Psoas muscle (tissue), 8 donors: ENCODE measurements at places on chromosomes 16 and 17. TPM values are rescaled to one million over a fixed set of nuclear protein-coding genes. Genes with fewer than 3 reads are reported as not detected.

OR3A3 gene
- not detected for total RNA-seq

LYZL6 gene
- not detected for total RNA-seq

KRTAP4-3 gene
- total RNA-seq, result not detected

ABCA3 gene
- total RNA-seq, result 9.0 TPM

HOXB3 gene
- total RNA-seq, result 1.6 TPM

KRT31 gene
- total RNA-seq, result 0.38 TPM

RAD51D gene
- 4.0 TPM for total RNA-seq

GALR2 gene
- total RNA-seq, result not detected

VTN gene
- total RNA-seq, result 1.2 TPM

STH gene
- 2.0 TPM for total RNA-seq

KRTAP4-5 gene
- not detected for total RNA-seq

CCL18 gene
- 0.59 TPM for total RNA-seq

FBXL19 gene
- 3.4 TPM for total RNA-seq

SCGB1C2 gene
- total RNA-seq, result not detected

ALDH3A1 gene
- 6.5 TPM for total RNA-seq

RCVRN gene
- not detected for total RNA-seq

EPOP gene
- 0.50 TPM for total RNA-seq

P2RX5 gene
- 76.7 TPM for total RNA-seq

GPR179 gene
- 0.42 TPM for total RNA-seq

ASPA gene
- total RNA-seq, result 4.8 TPM

CX3CL1 gene
- total RNA-seq, result 10.9 TPM

PRRT2 gene
- 0.22 TPM for total RNA-seq

HBQ1 gene
- total RNA-seq, result not detected

CCL8 gene
- total RNA-seq, result 0.42 TPM

ZNF771 gene
- 10.2 TPM for total RNA-seq

ATMIN gene
- total RNA-seq, result 26.5 TPM

TEX14 gene
- total RNA-seq, result 0.13 TPM

TPSAB1 gene
- 8.9 TPM for total RNA-seq

TERB1 gene
- not detected for total RNA-seq

EXOC3L1 gene
- 1.2 TPM for total RNA-seq

PNMT gene
- 5.9 TPM for total RNA-seq

CES5A gene
- not detected for total RNA-seq

DNAH17 gene
- total RNA-seq, result 0.17 TPM

HEATR9 gene
- total RNA-seq, result not detected

BLTP2 gene
- total RNA-seq, result 95.9 TPM
